ENCODE measurements at places on chromosomes 7 and 10.

GRCh38 chr10:29608062-29608461 lies 26.7 kb downstream of the SVIL start:
- DNase-seq, result no peak

- DNase-seq, result no peak
Measured at GRCh38 chr7:24923172-24923865, 56.7 kb downstream of the OSBPL3 start.

- DNase-seq, result no peak
Measured at GRCh38 chr10:7435674-7436073, 24.8 kb upstream of the SFMBT2 start.

GRCh38 chr10:124296121-124296812 lies 122.5 kb downstream of the OAT start:
- DNase-seq, result no peak

- DNase-seq, result no peak
Measured at GRCh38 chr7:125661006-125661405, 731.4 kb upstream of the POT1 start.

DNA sequence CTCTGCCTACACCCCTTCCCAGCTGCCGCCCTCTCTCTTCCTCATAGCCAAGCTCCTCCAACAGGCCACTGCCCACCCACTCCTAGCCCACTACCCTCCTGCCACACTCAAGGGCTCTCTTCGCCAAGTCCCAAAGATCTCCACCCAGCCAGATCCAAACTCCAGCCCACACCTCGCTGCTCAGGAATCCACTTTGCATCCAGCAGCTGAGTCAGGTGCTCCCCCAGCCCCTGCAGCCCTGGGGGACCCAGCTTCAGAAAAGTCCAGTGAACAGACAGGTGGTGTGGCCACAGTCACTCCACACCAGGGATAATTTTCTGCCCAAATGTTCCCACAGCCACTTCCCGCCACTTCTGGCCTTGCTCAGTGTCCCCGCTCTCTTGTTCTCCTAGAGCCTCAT lies 10.9 kb downstream of the OGDHL start:
- no peak for DNase-seq

DNA sequence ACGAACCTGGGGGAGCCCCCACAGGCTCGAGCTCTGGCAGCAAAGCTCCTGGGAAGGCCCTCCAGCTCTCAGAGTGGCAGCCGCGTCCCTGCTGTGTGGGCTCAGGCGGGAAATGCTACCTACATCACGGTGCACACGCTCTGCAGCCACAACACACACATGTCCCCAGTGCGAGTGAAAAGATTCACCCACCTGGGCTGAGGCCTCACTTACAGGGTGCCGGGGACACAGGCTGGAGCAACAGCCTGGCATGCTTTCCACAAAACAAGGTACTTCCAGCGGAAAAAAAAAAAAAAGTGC lies 410.4 kb upstream of the FOXK1 start:
- DNase-seq, result no peak

GRCh38 chr7:43838201-43838658 lies 31.1 kb downstream of the MRPS24 start:
- DNase-seq, result no peak
